ENCODE measurements at places on chromosomes 7 and 10. TPM values are rescaled to one million over a fixed set of nuclear protein-coding genes. Genes with fewer than 3 reads are reported as not detected.

Gene BMPR1A
- 47.3 TPM for total RNA-seq

Gene FGFBP3
- 0.47 TPM for total RNA-seq

Gene CHN2
- total RNA-seq = 0.09 TPM

Gene PPP1R17
- under 0.01 TPM for total RNA-seq

Gene SAMD9
- total RNA-seq = 15.6 TPM

Gene ADCY1
- total RNA-seq = 3.2 TPM

Gene NPY4R2
- not detected for total RNA-seq

Gene GCK
- total RNA-seq = 3.2 TPM

Gene SNX13
- total RNA-seq = 37.7 TPM

Gene HOXA2
- total RNA-seq = 0.43 TPM

Gene INTS1
- total RNA-seq = 28.5 TPM

Gene LRRC61
- total RNA-seq = 0.69 TPM

Gene PCDH15
- total RNA-seq = not detected

Gene SLC13A4
- 0.16 TPM for total RNA-seq

Gene ATG9B
- under 0.01 TPM for total RNA-seq

Gene RET
- total RNA-seq = 0.17 TPM

Gene PROSER2
- 1.2 TPM for total RNA-seq

Gene UNC5B
- total RNA-seq = 11.4 TPM

Gene GIMAP2
- total RNA-seq = 0.17 TPM

Gene CDNF
- total RNA-seq = 1.5 TPM

Gene GBX1
- not detected for total RNA-seq

Gene SLC29A4
- 6.1 TPM for total RNA-seq

Gene OPN4
- not detected for total RNA-seq

Gene ZNF488
- total RNA-seq = not detected

Gene BLNK
- 0.09 TPM for total RNA-seq

Gene CRYGN
- total RNA-seq = 0.47 TPM

Gene EPC1
- 21.4 TPM for total RNA-seq

Gene STYXL1
- 36.6 TPM for total RNA-seq

Gene SEC31B
- 3.9 TPM for total RNA-seq

Data from bronchial smooth muscle cell (primary cell).